ENCODE measurements at places on chromosomes 11 and 22.

DNA sequence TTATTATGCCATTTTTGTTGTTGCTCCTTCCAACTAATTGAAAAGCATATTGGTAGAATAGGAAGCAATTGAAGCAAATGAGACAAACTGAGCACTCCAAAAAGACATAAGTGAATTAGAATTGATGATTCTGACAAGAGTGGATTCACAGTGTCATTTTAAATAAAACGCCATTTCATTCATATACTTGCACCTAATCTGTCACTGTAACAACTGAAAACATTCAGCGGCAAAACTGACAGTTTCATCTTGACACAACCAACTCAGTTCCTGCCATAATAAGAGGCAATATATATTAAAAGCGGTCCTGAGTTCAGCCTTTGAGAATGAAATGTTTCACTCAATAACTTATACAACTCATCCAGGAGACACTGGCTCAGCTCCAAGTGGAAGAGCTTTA lies 306.8 kb downstream of the CNTN5 start:
- no peak for DNase-seq

GRCh38 chr11:76783294-76783895 lies at the start of gene TSKU:
Gene TSKU (plus strand): TSS chr11:76783356. CDS start chr11:76795617, 12,261 bp downstream.
- DNase-seq = peak; percentile 38

DNA sequence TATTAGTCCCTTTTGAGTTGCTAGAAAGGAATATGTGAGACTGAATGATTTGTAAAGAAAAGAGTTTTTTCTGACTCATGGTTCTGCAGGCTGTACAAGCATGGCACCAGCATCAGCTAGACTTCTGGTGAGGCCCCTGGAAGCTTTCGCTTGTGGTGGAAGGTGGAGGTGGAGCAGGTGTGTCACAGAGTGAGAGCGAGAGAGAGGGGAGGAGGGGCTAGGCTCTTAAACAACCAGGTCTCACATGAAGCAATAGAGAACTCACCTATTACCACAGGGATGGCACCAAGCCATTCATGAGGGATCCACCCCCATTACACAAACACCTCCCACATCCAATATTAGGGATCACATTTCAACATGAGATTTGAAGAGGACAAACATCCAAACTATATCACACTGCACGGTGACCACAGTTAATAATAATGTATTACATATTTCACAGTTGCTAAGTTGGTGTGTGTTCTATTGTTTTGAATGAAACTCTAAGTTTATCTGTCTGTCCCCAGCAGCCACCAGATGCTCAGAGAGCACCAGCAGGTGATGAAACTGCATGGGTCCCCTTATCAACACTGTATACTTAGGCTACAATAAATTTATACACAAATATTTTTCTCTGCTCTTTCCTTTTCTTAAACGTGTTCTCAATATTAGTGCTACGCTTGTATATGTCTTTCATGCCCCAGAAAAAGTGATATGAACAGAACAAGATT lies 14.1 kb downstream of the ZFP91 start:
- DNase-seq = peak; percentile 28

DNA sequence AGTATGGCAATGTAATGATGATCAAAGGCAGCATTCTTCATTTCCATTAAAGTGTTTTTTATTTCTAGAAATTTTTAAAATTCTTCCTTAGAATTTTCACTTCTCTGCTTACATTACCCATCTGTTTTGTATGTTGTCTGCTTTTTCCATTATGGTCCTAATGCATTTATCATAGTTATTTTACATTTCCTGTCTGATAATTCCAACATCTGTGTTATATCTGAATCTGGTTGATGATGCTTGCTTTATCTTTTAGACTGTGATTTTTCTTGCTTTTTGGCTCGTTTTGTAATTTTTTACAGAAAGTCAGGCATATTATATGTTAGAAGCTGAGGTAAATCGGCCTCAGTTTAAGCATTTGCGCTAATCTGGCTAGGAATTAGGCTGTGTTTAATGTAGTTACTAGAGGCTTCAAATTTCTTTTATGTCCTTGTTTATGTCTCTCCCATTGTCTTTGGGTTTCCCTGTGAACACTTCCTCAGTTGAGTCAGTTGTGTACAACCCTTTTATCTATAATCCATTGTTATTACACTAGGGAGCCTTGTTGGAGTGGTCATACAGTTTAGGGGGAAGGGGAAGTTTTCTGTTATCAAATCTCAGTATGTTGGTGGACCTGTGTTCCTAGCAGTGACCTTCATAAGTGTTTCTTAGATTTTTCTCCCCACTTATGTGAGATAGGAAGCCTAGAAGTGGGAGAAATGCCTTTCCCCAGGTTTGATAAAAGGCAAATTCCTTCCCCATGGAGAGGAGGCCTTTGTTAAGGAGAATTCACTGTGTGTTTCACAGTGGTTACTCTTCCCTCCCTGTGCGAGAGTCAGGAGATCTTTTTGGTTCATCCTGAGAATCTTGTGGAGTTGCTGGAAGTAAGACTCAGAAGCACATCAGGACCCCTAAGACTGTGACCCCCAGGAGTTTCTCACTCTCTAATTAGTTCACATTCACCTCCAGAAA lies 437.5 kb downstream of the INSC start:
- no peak for DNase-seq

- DNase-seq = no peak
Observed at GRCh38 chr22:24685531-24686190, 82.7 kb downstream of the GGT1 start.

DNA sequence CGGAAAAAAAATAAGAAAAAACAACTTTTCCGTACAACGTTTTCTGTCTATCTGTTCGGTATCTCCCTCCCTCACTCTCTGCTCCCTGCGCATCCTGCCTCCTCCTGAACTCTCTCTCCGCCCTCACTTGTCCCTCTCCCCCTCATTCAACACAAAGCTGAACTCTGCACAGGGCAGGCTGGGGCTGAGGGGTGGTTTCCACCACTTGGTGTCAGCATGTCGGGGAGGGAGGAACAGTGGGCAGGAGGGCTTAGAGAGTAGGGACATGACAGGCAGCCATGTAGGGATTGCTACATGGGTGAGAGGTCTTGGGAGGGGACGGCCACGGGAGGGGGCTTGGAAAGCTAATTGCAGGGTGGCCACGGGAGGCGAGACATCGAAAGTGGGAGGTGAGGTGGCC lies 17.6 kb downstream of the SLC22A12 start:
- DNase-seq = no peak

Data from hematopoietic multipotent progenitor cell treated with erythropoietin and hydrocortisone succinate and interleukin-3 and kit ligand, for 4 days (in vitro differentiated cells).